ENCODE measurements at places on chromosomes 4 and X.

GRCh38 chr4:32830160-32830559, 2110.0 kb downstream of the PCDH7 start:
- DNase-seq = no peak

DNA sequence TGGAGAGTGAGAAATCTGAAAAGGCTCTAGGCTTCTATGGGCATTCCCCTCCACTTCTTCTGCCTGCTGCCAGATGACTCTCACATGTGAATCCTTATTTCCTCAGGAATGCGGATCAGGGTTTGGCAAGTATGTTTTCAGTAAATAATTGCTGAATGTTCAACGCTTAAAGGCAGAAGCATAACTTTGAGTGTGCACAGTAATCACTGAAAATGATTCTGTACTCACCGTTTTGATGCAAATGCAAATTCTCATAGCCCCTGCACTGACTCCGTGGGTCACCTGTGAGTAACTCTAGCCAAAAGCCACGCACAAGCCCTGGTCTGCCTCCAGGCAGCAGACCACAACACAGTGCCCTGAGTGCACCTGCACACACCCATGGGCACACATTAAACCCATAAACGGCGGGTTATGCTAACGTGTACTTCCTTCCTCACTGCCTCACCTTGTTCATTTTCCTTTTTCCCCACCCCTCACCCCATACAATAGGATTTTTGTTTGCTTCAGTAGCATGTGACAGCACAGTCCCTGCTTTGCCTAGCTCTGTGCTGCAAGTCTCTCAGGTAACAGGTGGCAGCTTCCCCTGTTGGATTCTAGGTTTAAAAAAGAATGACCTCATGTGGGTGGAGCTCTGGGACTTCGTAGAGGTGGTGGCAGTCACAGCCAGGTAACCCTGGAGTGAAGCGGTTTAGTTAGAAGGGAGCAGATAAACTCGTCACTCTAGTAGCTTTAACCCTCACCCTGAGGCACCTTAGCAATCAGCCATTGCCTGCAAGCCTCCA, at the start of gene ARHGEF38:
TSS of gene ARHGEF38 (plus strand) at position 656 of the 782 bp plus-strand sequence. CDS start 146 bp downstream, outside the sequence.
- no peak for DNase-seq

DNA sequence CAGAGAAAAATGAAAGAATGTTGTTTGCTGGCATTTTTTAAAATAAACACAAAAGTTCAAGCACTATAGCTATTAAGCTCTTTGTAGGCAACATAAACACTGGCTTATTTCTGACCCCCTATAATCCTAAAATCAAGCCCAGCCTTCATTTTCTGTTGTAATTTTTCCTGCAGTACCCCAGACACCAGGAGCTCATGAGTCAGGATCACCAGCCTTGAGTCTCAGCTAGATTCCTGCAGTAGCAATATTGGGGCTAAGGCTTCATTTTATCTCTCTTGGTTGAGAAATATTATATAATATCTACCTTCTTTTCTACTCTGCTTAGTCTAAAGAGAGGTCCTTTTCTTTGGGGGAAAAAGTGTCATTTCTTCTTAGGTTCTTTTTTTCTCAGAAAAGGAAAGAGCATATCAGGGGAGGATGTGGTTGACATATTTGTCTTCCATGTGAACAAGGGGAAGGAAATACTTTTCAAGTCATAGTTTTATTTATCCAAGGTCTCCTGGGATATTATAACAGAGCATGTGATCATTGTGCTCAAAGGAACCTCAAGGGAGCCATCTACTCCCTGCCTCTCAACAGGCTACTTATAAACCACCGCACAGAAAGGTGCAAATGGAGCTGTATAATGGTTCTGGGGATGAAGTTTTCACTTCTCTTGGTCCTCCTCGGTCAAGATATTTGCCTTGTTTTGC, 678.3 kb upstream of the NR3C2 start:
- DNase-seq = no peak

- no peak for DNase-seq
These were observed 32.2 kb downstream of the PSAPL1 start for GRCh38 chr4:7402526-7402925.

DNA sequence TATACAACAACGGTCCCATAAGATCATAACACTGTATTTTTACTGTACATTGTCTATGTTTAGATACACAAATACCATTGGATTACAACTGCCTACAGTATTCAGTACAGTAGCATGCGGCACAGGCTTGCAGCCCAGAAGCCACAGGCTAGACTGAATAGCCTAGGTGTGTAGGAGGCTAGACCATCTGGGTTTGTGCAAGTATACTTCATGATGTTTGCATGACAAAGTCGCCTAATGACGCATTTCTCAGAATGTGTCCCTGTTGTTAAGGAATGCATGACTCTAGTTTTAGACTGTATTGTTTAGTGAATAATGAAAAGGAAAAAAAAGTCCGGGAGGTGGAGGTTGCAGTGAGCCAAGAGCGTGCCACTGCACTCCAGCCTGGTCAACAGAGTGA, 56.5 kb upstream of the C4orf50 start:
- DNase-seq = no peak

DNA sequence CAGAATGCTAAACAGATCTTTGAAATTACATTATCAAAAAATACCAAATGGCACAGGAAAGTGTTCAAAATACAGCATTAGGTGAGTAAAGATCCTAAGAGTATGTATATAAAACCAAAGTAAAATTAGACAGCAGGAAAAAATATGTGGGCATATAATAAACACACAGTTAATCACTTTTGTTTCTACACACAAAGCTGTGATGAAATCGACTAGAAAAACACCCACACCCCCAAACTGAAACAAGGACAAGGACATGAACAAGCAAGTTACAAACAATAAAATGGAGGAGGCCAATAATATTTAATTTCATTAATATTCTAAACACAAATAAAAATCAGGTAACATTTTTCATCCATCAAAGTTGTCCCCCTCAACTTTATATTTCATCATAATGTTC, 143.2 kb downstream of the FRYL start:
- DNase-seq = no peak

DNA sequence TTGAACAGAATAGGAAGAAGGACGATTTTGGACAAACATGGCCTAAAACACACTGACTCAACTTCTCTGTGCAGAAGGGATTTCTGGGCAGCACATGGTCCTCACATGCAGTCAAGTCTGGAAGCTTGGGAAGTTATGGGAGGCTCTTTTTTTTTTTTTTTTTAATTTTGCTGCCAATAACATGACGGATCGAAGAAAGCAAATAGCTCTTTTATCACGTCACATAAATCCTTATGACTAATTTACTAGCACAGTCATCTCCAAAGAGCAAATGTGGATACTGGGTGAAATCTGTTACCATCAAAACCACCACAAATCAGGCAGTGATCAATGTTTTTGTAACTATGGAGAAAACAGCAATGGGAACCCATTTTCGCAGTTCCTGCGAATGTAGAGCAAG, 193.3 kb upstream of the FAM9B start:
- no peak for DNase-seq

DNA sequence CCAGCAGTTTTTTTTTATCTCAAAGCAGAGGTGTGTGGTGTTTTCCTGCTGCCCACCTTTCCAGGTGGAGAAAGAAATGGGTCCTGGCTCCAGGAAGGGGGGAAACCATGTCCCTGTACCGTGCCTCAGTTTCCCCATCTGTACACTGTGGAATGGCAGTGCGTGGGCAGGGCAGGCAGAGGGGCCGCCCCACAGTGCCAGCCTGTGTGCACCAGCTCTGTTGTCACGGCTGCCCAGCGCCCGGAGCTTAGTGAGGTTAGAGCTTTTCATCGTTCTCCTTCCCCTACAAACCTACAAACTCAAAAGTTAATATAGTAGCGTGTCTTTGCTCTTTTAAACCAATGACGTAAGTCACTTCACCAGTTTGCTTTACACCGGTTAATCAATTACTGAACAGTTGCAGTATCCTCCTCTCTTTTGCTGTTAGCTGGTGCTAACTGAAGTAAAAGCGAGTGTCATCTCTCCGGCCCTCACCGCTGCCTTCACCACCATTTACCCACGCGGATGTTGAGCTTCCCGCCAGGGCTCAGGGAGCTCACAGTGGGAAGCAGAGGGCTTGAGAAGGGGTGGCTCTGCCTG, 114.8 kb upstream of the ADRA2C start:
- DNase-seq = no peak

- DNase-seq = no peak
These were observed 71.1 kb upstream of the ZCCHC13 start for GRCh38 chrX:74232859-74233258.

GRCh38 chr4:113958766-113959538, 20.5 kb downstream of the ARSJ start:
- DNase-seq = no peak

DNA sequence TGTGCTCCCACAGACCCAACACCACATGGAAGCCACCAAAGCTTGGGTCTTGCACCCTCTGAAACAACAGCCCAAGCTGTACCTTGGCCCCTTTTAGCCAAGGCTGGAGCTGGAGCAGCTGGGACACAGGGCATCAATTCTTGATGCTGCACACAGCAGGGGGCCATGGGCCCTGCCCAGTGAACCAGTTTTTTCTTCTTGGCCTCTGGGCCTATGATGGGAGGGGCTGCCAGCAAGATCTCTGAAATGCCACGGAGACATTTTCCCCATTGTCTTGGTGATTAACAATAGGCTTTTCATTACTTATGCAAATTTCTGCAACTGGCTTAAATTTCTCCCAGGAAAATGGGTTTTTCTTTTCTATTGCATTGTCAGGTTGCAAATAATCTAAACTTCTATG, 49.0 kb downstream of the SPANXA2 start:
- no peak for DNase-seq

- DNase-seq = no peak
These were observed 417.9 kb upstream of the AGA start for GRCh38 chr4:177860171-177860570.

All from T-helper 1 cell (primary cell).